ENCODE measurements at places on chromosomes 7 and 10. TPM values are rescaled to one million over a fixed set of nuclear protein-coding genes. Genes with fewer than 3 reads are reported as not detected.

The TMEM130 gene
- not detected for total RNA-seq

The NUTM2D gene
- total RNA-seq: 0.93 TPM

The TRUB1 gene
- 8.5 TPM for total RNA-seq

DNA sequence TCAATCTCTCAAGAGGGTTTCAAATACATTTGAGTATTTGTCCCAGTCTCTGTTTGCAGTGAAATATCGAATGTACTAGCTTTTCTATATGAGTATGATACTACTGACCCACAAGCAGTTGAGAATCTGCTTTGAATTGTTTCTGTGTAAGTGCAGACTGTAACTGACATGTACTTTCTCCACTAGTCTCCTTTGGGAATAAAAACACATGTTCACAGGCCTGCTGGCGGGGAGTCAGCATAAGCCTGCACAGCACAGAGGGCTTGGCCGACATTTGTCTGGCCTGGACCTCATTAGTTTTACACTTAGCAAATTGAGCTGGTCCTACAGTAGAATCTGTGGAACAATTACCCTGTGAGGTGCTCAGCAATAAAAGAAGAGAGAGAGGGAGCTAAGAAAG, 72.6 kb downstream of the ITGB8 start:
- no peak for DNase-seq

The CALHM3 gene
- not detected for total RNA-seq

DNA sequence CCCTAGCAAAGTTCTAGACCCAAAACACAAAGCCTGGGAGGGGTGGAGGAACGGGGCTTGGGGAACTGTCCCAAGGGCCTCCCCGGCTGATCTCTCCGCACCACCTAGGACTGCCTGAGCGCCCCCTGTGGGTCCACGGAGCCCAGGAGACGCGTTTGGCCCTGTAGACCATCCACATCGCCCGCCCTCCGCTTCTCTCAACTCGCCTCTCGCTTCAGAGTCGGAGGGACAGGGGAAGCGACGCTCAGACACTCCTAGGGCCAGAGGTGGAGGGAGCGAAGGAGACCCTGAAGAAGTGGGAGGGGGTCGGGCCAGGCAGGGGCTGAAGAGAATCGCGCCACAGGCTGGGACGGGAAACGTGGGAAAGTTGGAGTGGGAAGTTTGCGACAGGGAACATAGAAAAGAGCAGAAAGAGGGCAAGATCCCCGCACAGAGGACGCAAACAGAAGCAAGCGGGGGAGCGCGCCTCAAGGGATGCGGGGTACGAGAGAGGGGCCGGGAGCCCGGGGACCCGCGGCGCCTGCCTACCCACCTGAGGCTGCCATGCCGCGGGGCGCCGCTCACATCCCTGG, 378 bp downstream of the PIK3AP1 start:
- no peak for DNase-seq

The STEAP1 gene
- total RNA-seq: 1.1 TPM

The RHOBTB1 gene
- 38.9 TPM for total RNA-seq

The SEC31B gene
- 3.8 TPM for total RNA-seq

- no peak for DNase-seq
Observed at GRCh38 chr10:43411536-43411935, 2.5 kb upstream of the HNRNPF start.

DNA sequence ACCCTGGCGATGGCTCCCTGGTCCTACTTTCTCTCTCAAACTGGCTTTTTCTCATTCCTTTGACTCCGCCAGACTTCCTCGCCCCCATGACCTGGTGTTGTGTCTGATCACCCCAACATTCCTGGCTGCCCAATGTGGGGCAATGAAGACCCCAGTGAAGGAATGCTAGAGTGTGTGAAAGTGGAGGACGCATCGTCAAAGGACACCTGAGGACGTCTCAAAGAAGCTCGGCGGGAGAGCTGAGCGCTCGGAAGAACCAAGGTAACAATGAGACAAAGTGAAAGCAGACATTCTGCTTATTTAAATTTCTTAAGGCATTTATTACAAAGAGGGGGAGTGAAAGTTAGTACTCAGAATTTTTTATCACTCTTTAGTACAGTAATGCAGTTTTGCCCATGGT, 31.7 kb upstream of the AKR1C2 start:
- DNase-seq: no peak

The GRM3 gene
- not detected for total RNA-seq

- no peak for DNase-seq
Observed at GRCh38 chr7:110382736-110383135, 708.2 kb upstream of the LRRN3 start.

The ATG9B gene
- total RNA-seq: 0.31 TPM

DNA sequence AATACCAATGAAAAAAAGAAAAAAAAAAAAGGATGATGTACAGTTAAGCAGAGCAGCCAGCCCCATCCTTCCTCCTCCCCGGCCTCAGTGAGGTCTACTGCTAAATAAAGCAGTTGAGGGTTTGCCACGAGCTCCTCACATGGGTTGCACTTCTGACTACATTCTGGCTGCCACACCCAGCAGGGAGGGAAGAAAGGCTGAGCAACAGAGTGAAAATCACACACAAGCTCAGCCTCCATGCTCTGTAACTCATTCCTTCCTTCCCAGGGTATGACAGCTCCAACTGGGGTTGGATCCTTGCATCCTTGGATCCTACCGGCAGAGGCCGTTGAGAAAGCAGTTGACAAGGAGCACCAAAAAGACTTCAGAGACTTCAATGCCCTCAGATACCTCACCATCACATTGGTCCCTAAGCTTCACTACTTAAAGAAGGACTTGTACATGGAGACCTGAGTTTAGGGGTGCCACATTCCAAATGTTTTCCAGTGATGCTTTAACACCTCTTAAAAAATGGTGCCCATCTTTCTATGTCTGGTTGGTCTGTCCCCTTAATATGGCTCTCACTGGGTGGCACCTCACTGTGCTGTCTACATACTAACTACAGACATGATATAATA, 52.9 kb upstream of the PIK3CG start:
- DNase-seq: peak; percentile 30

DNA sequence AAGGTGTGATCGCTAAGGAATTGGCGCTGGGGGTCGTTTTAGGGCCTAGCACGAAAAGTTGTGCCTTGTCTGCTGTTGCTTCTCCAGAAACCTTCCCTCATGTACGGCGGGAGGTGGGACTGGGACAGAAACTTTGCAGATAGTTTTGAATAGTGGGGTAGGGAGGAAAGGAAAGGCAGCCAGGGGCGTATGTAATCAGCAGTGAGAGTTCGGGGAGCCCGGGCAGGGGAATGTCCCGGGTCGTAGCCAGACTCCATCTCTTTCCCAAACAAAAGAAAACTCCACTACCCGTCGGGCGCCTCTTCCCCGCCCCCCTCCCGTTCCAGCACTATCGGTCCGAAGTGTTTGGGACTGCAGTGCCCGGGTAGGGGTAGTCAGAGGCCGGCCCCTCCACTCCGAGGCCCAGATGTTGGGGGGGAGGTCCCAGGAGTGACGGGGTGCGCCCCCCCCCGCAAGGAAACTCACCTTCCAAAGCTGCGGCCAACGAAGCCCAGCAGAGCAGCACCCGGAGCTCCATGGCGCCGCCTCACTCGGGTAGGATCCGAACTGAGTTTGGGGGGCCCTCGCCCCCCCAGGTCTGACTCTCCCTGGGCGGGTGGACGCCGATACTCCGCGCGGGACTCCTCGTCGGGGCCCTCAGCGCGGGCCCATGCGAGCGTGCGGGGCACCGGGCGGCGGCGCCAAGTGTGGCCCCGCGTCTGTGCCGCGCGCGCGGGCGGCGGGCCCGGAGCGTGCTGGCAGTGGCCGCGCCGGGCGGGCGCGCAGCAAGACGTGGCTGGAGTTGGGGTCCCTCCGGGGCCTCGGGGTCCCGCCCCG, 601 bp downstream of the EPHB4 start:
- no peak for DNase-seq

GRCh38 chr10:132788831-132789219, 2.9 kb upstream of the NKX6-2 start:
- DNase-seq: no peak

DNA sequence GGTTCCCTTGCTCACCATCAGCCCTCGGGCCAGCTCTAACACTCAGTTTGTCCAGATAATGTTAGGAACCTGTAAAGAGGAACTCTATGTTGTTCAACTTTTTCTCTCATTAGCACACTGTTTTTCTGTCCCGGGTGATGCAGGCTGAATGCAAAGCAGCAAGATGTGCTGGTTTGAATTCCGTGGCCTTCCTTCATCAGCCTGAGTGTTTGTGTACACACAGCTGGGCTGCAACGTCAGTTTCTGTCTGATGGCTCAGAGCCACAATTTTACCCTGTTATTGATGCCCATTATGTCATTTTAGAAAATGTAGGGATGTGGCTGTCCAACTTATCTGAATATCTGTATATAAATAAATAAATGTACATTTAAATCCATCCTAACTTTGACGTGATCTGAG, 152.0 kb downstream of the PLPP4 start:
- no peak for DNase-seq

Measured in gastrocnemius medialis (tissue), 4 donors.